Nasal cavity respiratory epithelium epithelial cell of viscerocranial mucosa (primary cell): ENCODE measurements at places on chromosomes 2 and 18. TPM values are rescaled to one million over a fixed set of nuclear protein-coding genes. Genes with fewer than 3 reads are reported as not detected.

The CCDC102B gene
- total RNA-seq: 1.2 and 1.4 TPM in 2 replicates

The CCT7 gene
- total RNA-seq: 263 and 284 TPM in 2 replicates

The FOXI3 gene
- total RNA-seq: 0.34 TPM in 1 of 2 replicates, not detected in the other

The ASPRV1 gene
- 0.21 and 0.34 TPM in 2 replicates for total RNA-seq

The EPB41L5 gene
- total RNA-seq: 34.5 and 44.1 TPM in 2 replicates

The LTBP1 gene
- 7.9 and 44.0 TPM in 2 replicates for total RNA-seq

The DAW1 gene
- 0.07 TPM in 1 of 2 replicates, not detected in the other for total RNA-seq

The CYS1 gene
- under 0.01 and 0.43 TPM in 2 replicates for total RNA-seq

The RAPGEF4 gene
- total RNA-seq: 0.34 and 1.00 TPM in 2 replicates

The CNDP1 gene
- total RNA-seq: not detected in 2 replicates

The ITGB6 gene
- total RNA-seq: 25.6 and 414 TPM in 2 replicates

The POTEI gene
- not detected in 2 replicates for total RNA-seq

The STON1 gene
- 0.34 and 0.50 TPM in 2 replicates for total RNA-seq

The BMP10 gene
- not detected in 2 replicates for total RNA-seq

The OSBPL6 gene
- total RNA-seq: 13.7 and 15.9 TPM in 2 replicates

The DSG3 gene
- total RNA-seq: 612 and 765 TPM in 2 replicates

The KIF1A gene
- 0.07 TPM in 1 of 2 replicates, not detected in the other for total RNA-seq

The IL1R2 gene
- 1.7 TPM in 1 of 2 replicates, not detected in the other for total RNA-seq

The REG3A gene
- not detected in 2 replicates for total RNA-seq

The FBXO15 gene
- under 0.01 and 0.78 TPM in 2 replicates for total RNA-seq

The GPN1 gene
- total RNA-seq: 40.2 and 40.3 TPM in 2 replicates

The REG3G gene
- total RNA-seq: not detected in 2 replicates

The MYO5B gene
- total RNA-seq: 53.4 and 57.1 TPM in 2 replicates

The CYTIP gene
- total RNA-seq: not detected in 2 replicates

The C18orf54 gene
- total RNA-seq: 1.4 and 2.0 TPM in 2 replicates

The TTC39C gene
- 19.1 and 21.5 TPM in 2 replicates for total RNA-seq

The THADA gene
- 26.3 and 38.0 TPM in 2 replicates for total RNA-seq

The NAGK gene
- total RNA-seq: 29.7 and 57.7 TPM in 2 replicates

The PSMA8 gene
- total RNA-seq: not detected in 2 replicates

The MOGAT1 gene
- not detected in 2 replicates for total RNA-seq

The HOXD13 gene
- not detected in 2 replicates for total RNA-seq

The RPRM gene
- total RNA-seq: not detected in 2 replicates

The AKAIN1 gene
- not detected in 2 replicates for total RNA-seq

The LDLRAD4 gene
- total RNA-seq: 0.85 TPM in 1 of 2 replicates, not detected in the other

The ITGA4 gene
- under 0.01 and 1.00 TPM in 2 replicates for total RNA-seq

The SCTR gene
- not detected in 2 replicates for total RNA-seq

The ATRAID gene
- 122 and 193 TPM in 2 replicates for total RNA-seq

The ALPG gene
- not detected in 2 replicates for total RNA-seq

The PMAIP1 gene
- 58.2 and 74.2 TPM in 2 replicates for total RNA-seq

The ARHGAP25 gene
- 1.7 and 2.1 TPM in 2 replicates for total RNA-seq

The SPC25 gene
- total RNA-seq: not detected in 2 replicates

The C1GALT1C1L gene
- total RNA-seq: under 0.01 and 0.14 TPM in 2 replicates

The BOLL gene
- total RNA-seq: not detected in 2 replicates

The BCL11A gene
- total RNA-seq: 2.1 and 14.9 TPM in 2 replicates

The REG1B gene
- not detected in 2 replicates for total RNA-seq

The SDC1 gene
- total RNA-seq: 668 and 741 TPM in 2 replicates

The MRO gene
- total RNA-seq: not detected in 2 replicates

The FAM237A gene
- total RNA-seq: not detected in 2 replicates

The GAREM2 gene
- total RNA-seq: 0.34 and 0.50 TPM in 2 replicates

The LAMA1 gene
- total RNA-seq: 5.1 and 47.2 TPM in 2 replicates

The GCG gene
- not detected in 2 replicates for total RNA-seq

The LBX2 gene
- 0.68 and 1.00 TPM in 2 replicates for total RNA-seq

The FAM228A gene
- under 0.01 TPM in 1 of 2 replicates, not detected in the other for total RNA-seq

The ATP6V1C2 gene
- 0.68 and 1.9 TPM in 2 replicates for total RNA-seq

The RBM43 gene
- total RNA-seq: 1.0 and 2.6 TPM in 2 replicates

The RETSAT gene
- total RNA-seq: 85.4 and 99.7 TPM in 2 replicates

The ABCB11 gene
- under 0.01 and 0.07 TPM in 2 replicates for total RNA-seq

The PRKAG3 gene
- not detected in 2 replicates for total RNA-seq
